ENCODE measurements at places on chromosomes 6 and 20.

DNA sequence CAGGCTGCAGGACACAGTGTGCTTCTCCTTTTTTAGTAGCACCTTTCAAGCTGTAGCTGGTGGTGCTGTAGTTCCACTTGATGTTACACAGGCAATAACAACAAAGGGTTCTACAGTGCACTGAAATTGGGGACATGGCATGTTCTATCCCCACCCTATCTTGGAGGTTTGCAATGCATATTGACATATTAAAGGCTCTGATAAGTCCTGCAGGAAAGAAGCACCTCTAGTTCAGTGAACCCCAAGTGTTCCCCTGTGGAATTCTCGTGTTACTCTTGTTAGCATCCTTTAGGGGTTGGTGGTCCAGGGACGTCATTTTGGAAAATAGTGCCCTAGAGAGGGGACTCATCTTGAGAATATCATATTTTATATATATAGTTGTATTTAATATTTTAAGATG lies 337.6 kb downstream of the DHX35 start:
- H3K36me3 ChIP-seq: no peaks in the 10 kb centered on the region
- no peak for DNase-seq
- H3K4me1 ChIP-seq: no peaks in the 10 kb centered on the region
- H3K4me3 ChIP-seq: no peak overlapping the region

DNA sequence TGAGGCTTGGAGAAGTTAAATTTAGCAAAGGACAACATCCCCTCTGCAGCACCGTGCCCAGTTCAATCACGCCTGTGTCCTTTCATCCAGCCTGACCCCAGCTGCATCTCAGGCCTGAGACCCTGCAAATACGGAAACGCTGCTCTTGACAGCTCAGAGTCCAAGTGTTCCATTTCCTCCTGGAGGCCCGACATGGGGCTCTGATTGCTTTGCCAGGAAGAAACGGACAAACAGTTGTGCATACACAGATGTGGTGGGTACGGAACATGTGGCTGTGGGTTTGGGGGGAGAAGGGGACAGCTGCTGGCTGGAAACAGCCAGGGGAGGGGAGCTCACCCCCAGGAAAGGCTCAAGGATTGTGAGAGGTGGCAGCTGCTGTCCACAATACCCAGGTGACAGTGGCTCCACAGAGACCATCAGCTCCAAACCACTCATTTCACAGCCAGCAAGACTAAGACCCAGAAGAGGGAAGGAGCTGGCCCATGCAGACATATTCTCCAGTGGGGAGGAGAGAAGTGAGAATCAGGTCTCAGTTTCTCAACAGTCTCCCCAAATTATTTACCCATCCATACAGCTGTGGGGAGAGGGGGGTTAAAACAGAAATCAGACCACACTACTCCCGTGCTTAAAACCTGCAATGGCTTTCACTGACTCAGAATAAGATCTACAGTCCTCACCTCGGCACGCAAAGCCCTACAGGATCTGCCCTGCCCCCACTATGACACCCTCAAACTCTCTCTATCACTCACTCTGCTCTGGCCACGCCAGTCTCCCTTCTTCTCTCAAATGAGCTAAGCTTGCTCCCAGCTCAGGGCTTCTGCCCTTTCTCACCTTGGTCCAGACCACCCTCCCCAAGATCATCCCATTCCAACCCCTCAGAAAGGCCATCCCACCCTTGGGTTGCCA lies 89.1 kb downstream of the PREX1 start:
- peak overlapping the region; percentile 62 for H3K4me3 ChIP-seq
- peaks cover 43% of the 10 kb centered on the region for H3K36me3 ChIP-seq
- H3K4me1 ChIP-seq: peaks cover 54% of the 10 kb centered on the region
- DNase-seq: peak; percentile 70

- peaks cover 4% of the 10 kb centered on the region for H3K4me1 ChIP-seq
- DNase-seq: no peak
- peaks cover 94% of the 10 kb centered on the region for H3K36me3 ChIP-seq
- H3K4me3 ChIP-seq: no peak overlapping the region
- no peak overlapping the region for H3K27ac ChIP-seq
Observed at GRCh38 chr6:31631681-31632278, 11.3 kb downstream of the PRRC2A start.

DNA sequence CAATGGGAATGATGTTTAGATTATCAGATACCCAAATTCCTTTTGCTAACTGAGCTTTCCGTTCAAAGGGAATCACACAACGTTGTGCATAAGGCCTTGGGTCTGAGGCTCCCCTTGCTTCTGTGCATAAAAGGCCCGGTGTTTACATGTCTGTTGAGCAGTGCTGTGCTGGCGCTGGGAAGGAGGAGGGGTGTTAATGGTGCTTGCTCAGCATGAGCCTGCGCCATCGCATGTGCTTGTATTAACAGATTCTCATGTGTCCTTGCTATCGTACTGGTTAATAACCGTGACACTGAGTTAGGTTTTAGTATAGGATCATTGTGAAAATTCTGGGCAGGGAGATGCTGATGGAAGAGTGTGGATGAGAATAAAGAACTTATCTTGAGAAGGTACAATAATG lies 62.3 kb upstream of the TRAF3IP2 start:
- no peak overlapping the region for H3K27ac ChIP-seq

DNA sequence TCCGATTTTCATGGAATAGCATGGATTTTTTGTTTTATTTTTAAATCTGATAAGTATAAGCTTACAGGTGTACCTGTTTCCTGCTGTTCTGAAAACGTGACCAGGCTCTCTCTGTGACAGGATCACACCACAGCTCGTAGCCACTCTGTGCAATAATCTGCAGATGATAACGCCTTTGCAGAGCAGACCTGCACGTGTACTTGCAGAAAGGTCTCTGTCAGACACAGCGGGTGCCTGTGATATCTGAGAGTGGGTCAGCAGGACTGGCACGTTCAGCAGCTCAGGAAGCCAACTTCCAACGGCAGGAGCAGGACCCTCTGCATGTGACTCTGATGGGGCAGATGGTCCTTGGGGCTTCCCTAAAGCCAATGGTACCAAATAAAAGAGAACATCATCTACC lies 68.6 kb upstream of the HDDC2 start:
- no peak for DNase-seq
- H3K27ac ChIP-seq: no peak overlapping the region
- H3K36me3 ChIP-seq: no peaks in the 10 kb centered on the region

DNA sequence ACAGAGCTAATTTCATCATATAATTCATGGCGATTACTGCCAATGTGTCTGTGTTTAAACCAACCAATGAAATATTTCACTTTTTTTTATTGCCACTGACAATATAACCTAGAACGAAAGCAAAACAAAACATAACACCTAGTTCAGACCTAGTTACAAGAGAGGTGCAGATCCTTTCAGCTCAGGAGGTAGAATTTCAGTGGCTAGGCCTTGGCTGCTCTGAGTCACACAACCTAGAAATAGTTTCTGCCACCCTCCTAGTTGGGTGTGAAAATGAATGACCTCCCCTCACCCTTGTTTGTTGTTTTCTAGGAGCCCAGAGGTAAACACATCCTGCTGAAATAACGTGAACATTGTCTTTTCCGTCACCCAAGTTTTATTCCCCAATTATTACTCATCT lies 356.3 kb downstream of the HTR1B start:
- H3K36me3 ChIP-seq: no peaks in the 10 kb centered on the region
- H3K4me1 ChIP-seq: no peaks in the 10 kb centered on the region
- no peak overlapping the region for H3K27ac ChIP-seq
- no peak for DNase-seq
- H3K4me3 ChIP-seq: no peak overlapping the region

DNA sequence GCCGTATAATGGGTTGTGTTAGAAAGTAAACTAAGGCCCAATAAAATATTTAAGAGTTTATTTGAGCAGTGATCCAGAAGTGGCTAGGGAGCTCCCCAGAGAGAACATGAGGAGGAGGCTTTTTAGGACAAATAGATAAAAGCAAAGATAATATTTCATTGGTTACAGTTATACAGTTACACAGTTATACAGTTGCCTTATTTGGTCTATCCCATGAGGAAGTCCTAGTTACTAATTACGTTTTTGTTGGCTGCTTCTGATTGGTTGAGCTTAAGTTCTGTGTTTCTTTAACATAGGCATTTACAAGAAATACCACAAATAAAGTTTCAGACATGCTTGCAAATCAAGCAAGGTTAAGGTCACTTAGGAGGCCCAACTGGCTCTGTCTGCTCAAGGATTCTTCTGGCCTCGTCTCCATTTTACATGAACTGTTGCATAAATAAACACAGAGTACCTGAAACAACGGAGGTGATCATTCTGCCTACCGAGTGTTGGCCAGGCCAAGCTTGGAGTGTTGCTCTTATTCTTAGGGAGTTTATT lies 7.0 kb downstream of the UBD start:
- H3K4me1 ChIP-seq: peaks cover 22% of the 10 kb centered on the region
- peaks cover 74% of the 10 kb centered on the region for H3K27me3 ChIP-seq
- H3K27ac ChIP-seq: no peak overlapping the region
- no peak overlapping the region for H3K4me3 ChIP-seq

DNA sequence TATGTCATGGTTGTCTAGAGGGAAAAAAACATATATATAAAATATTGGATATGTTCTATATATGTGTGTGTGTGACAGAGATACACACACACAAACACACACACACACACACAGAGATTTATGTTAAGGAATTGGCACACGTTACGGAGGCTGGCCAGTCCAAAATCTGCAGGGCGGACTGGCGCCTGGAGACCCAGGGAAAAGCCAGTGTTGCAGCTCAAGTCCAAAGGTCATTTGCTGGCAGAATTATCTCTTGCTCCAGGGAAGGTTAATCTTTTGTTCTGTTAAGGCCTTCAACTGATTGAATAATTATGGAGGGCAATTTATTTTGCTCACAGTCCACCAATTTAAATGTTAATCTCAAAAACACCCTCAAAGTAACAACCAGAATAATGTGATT lies 37.5 kb upstream of the PDE7B start:
- H3K4me1 ChIP-seq: peaks cover 2% of the 10 kb centered on the region
- H3K27me3 ChIP-seq: no peaks in the 10 kb centered on the region
- no peaks in the 10 kb centered on the region for H3K36me3 ChIP-seq
- no peak overlapping the region for H3K27ac ChIP-seq
- DNase-seq: no peak
- no peak overlapping the region for H3K4me3 ChIP-seq

DNA sequence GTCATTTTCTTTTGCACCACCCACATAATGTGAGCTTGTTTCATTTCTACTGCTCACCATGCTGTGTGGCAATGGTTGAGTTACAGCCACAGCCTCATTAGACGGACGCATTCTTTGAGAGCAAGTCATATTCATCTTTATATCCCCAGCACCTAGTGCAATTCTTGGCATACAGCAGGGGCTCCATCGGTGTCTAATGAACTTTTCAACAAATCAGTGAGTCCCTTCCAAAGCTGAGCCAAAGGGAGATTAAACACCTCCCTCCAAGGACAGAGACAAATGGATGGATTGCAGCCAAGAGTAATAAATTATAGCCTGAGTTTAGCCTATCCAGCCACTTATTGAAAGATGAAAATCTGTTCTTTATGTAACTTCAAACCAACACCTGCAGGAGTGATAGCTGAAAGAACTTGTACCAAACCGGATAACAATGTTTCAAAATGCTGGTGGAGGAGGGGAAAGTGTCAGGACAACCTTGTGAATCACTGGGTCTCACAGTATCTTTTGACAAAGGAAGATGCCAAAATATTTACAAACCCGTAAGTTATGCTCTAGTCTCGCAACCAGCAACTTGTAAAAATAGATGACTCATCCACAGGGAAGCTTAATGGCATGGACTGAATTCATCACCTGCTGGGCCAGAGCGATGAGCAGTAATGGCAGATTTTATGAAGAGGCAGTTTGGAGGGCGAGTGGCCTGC lies 139.0 kb downstream of the PXDC1 start:
- H3K27ac ChIP-seq: no peak overlapping the region
- H3K4me1 ChIP-seq: no peaks in the 10 kb centered on the region
- H3K36me3 ChIP-seq: no peaks in the 10 kb centered on the region
- H3K4me3 ChIP-seq: no peak overlapping the region
- no peaks in the 10 kb centered on the region for H3K27me3 ChIP-seq

Data from activated T-helper 2 cell treated with anti-CD3 and anti-CD28 coated beads, Interferon-gamma antibody, Interleukin-2, Interleukin-4, amounts not matched to agents 10 μg/mL and 5 μg/mL and 100 μg/mL, durations not matched to agents 14 hours and 24 hours and 36 hours (primary cell).